ENCODE measurements at places on chromosomes 1 and 21. TPM values are rescaled to one million over a fixed set of nuclear protein-coding genes. Genes with fewer than 3 reads are reported as not detected.

The AGMAT gene
- total RNA-seq, result 2.3 TPM

The HCRTR1 gene
- 2.5 TPM for total RNA-seq

The HSD3B1 gene
- not detected for total RNA-seq

The SYF2 gene
- 36.9 TPM for total RNA-seq

The F13B gene
- not detected for total RNA-seq
